ENCODE measurements at places on chromosomes 5 and 9.
A peak's percentile ranks its signal among the peaks of the same experiment; 100 is the strongest.

DNA sequence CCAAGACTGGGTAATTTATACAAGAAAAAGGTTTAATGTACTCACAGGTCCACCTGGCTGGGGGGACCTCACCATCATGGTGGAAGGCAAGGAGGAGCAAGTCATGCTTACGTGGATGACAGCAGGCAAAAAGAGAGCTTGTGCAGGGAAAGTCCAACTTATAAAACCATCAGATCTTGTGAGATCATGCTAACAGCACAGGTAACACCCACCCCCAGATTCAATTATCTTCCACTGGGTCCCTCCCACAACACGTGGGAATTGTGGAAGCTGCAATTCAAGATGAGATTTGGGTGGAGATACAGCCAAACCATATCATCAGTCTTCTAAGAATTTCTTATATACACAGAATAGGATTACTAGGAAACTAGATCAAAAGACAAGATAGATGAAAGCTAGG is 555.6 kb downstream of the PRR16 start:
- H3K27me3 ChIP-seq: no peaks in the 10 kb centered on the region
- H3K27ac ChIP-seq: no peak overlapping the region
- H3K4me3 ChIP-seq: no peak overlapping the region
- H3K36me3 ChIP-seq: no peaks in the 10 kb centered on the region
- peaks cover 6% of the 10 kb centered on the region for H3K4me1 ChIP-seq

DNA sequence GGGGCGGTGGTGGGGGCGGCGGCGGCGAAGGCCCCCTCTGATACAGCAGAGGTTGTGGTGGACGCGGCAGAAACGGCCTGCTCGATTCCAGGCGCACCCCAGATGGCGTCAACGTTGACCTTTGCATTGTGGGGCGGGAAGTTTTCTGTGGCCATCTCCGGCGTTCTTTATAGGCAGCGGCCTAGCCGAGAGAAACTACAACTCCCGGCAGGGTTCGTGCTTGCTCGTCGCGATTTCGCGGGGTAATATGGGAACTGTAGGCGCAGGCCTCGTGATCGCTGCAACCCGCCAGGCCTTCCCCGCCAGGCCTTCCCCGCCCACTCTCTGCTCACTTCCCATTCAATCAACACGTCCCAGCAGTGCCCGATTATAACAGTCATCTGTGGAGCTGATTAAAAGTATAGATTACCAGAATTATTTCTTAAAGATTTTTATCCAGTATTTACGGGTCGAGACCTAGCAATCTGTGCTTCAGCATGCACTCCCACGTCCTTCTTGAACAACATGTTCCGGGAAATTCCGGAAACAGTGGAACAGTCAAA is at the start of gene BOD1:
Gene BOD1 (minus strand): TSS at position 74 of the 542 bp plus-strand sequence. CDS start 214 bp downstream, outside the sequence.
- H3K27ac ChIP-seq: peak within 1 kb of the TSS; percentile 86
- H3K4me3 ChIP-seq: peak within 1 kb of the TSS; percentile 92
- H3K36me3 ChIP-seq: peaks cover 26% of the 10 kb centered on the region
- H3K4me1 ChIP-seq: peaks cover 45% of the 10 kb centered on the region
- peak; percentile 96 for DNase-seq

DNA sequence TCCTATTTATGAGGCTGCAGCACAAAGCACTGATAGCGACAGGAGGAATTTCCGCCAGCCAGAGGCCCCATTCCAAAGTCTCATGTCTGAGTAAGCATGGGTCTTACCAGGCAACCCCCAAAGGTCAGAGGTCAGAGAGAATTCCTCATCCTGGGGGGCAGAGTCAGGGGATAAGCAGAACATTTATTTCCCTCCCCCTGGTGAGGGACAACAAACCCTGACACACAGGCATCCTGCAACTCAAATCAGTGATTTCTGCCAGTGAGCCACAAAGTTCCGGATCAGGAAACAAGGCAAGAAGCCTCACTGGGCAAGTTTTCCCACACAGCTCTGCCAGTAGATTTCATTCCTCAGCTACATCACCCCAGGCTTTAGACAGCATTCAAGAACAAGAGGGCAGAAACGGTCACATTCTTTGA is 37.0 kb downstream of the ADAMTS12 start:
- H3K27ac ChIP-seq: 0 out of 2 replicates have a peak overlapping the region, but pooled peaks have one; percentile 1
- H3K4me3 ChIP-seq: no peak overlapping the region
- DNase-seq: no peak
- H3K36me3 ChIP-seq: no peaks in the 10 kb centered on the region
- H3K4me1 ChIP-seq: peaks cover 61% of the 10 kb centered on the region

DNA sequence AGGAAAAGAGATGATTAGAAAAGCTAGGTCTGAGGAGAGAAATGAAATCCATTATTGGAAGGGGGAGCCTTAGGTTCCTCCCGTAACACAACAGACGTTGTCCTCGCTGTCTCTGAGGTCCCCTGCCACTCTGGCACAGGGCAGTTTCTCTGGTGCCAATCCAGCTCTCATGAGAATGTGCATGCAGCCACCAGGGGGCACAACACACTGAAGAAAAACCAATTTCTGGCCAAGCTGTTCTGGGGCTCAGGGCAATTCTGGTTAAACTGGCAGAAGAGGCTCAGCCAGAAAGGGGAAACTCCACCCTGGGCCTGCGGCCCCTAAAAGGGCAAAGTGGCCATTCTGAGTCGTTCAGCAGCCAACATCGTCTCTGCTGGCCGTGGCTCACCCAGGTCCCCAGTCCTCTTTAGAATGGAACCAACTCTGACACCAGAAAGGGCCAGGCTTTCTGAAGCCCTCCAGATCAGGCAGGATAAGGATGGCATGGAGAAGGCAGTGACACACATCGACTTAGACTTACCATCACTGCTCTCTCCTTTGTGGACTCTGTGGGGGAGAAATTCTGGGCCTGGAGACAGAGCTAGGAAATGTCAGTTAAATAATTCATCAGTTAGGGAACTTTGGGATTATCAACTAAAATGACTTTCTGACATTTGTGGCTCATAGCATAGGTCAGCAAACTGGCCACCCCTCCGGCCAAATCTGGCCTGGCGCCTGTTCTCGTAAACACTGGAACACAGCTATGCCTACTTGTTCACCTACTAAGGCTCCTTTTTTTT is 58.5 kb upstream of the GOLPH3 start:
- H3K4me3 ChIP-seq: no peak overlapping the region
- peak; percentile 77 for DNase-seq
- H3K27ac ChIP-seq: 0 out of 2 replicates have a peak overlapping the region, but pooled peaks have one; percentile 7

DNA sequence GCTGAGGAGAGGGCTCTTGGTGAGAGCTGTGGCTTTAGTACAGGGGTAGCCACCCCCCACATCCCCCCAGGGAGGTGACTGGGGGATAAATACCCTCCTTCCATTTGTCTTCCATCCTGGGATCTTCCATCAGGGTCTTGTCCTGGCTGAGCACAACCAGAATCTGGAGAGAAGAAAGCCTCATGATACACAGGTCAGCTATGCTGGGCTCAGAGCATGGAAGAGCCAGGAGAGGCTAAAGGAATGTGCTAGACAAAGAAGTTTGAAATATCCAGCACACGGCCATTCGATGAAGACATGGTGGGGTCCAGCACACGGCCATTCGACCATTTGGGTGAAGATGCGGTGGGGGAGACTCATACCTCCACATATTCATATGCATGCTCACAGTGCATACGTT is 30.0 kb downstream of the ROPN1L start:
- peaks cover 18% of the 10 kb centered on the region for H3K4me1 ChIP-seq
- H3K27me3 ChIP-seq: peaks cover 7% of the 10 kb centered on the region
- DNase-seq: no peak
- no peak overlapping the region for H3K27ac ChIP-seq
- H3K36me3 ChIP-seq: peaks cover 2% of the 10 kb centered on the region

DNA sequence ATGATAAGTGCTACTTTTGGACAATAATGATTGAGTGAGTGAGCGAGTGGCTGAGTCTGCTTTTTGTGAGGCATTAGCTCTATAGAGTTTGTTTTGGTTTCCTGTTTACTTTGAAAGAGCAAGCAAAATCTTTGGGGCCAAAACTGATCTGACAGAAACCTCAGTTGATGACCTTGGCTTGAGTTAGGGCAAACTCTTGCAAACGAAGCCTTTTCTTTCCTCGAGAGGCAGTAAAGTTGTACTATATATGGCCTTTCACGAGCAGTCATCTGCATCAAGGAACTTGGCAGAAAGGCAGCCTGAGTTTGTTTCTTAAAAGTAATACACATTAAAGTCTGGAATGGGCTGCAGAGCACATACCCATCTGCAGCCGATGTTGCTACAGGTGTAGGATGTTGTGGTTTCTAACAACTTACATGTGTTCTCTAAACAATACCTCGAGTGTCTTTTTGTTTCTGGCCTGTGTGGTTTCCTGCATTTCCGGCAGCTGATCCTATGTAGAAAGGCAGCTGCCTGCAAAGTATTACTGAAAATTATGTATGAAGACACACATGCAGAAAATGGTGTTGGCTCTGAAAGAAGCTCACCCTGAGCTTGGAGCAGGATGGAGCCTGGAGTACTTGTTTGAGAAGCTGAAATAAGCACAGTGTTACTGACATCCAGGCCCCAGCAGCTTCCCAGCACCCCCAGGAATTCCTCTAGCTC is 60.8 kb downstream of the FOXD1 start:
- peaks cover 11% of the 10 kb centered on the region for H3K4me1 ChIP-seq
- no peak for DNase-seq
- peaks cover 26% of the 10 kb centered on the region for H3K27me3 ChIP-seq
- H3K4me3 ChIP-seq: no peak overlapping the region
- H3K27ac ChIP-seq: no peak overlapping the region

DNA sequence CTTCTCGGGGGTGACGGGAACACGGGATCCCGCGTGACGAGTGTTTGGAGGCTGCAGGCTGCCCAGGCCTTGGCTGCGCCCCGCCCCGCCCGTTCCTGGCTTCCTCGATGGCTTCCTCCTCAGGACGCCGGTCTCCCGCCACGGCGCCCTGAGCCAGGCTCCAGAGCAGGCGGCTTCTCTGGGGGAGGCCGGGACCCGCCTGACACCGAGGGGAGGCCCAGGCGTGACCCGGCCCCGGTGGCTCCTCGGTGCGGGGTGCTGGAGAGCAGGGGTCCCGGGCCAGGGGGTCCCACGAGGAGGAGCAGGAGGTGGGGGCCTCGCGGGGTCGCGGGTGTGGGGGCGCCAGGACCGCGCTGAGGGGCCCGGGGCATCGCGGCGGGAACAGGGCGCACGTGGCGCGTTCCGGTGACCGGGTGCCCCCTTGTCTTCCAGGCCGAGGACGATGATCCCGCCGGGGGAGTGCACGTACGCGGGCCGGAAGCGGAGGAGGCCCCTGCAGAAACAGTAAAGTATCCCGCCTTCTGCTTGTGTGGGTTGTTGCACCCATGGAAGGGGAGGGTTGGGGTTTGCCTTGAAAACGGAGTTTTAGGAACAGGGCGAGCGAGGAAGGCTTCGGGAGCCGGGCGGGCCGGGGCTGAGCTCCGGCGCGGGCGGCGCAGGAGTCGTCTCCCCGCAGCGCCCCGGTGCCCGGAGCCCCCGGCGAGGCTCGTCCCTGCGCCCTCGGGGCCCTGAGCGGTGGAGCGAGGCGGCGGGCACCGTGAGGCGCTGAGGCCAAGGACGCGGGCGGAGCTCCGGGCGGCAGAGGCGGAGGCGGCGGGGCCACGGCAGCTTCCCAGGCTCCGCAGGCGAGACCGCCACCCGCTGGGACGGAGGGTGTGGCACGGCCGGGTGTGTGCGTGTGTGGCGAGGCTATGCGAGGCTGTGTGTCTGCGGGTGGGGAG is 22.2 kb downstream of the AHRR start:
- no peaks in the 10 kb centered on the region for H3K36me3 ChIP-seq
- peak; percentile 77 for DNase-seq
- H3K4me3 ChIP-seq: peak overlapping the region; percentile 71

GRCh38 chr5:65846101-65846500 is 80.3 kb upstream of the ERBIN start:
- no peak overlapping the region for H3K4me3 ChIP-seq
- no peaks in the 10 kb centered on the region for H3K36me3 ChIP-seq
- no peaks in the 10 kb centered on the region for H3K4me1 ChIP-seq
- no peaks in the 10 kb centered on the region for H3K27me3 ChIP-seq

- peaks cover 13% of the 10 kb centered on the region for H3K36me3 ChIP-seq
- no peak for DNase-seq
- no peak overlapping the region for H3K4me3 ChIP-seq
- H3K27ac ChIP-seq: no peak overlapping the region
- H3K27me3 ChIP-seq: peaks cover 13% of the 10 kb centered on the region
Measured at GRCh38 chr5:135205632-135206349, 171.8 kb upstream of the PITX1 start.

DNA sequence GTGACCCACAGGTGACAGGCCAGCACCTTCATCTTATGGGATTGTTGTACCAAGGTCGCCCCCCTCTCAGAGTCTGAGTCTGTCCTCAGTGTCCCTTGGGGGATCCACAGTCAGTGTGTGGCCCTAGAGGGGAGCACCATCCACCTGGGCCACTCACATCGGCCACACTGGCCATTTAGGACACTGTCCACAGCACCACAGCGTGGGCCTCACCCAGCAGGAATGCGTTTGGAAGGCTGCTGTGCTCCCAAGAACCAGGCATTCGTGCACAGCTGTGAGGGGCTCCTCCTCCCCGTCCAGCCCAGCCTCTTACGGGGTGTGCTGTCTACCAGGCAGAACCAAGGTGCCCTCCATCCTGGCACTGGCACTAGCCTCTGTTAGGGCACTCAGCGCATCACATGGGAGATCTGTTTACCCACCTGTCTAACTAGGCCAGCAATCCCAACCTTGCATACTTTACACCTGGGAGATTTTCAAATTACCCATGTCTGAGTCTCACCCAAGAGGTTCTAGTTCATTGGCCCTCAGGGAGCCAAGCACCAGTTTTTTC is 24.5 kb upstream of the UBE2QL1 start:
- H3K27me3 ChIP-seq: peaks cover 10% of the 10 kb centered on the region
- H3K4me3 ChIP-seq: no peak overlapping the region
- no peaks in the 10 kb centered on the region for H3K36me3 ChIP-seq
- no peak overlapping the region for H3K27ac ChIP-seq
- DNase-seq: no peak
- H3K4me1 ChIP-seq: no peaks in the 10 kb centered on the region

DNA sequence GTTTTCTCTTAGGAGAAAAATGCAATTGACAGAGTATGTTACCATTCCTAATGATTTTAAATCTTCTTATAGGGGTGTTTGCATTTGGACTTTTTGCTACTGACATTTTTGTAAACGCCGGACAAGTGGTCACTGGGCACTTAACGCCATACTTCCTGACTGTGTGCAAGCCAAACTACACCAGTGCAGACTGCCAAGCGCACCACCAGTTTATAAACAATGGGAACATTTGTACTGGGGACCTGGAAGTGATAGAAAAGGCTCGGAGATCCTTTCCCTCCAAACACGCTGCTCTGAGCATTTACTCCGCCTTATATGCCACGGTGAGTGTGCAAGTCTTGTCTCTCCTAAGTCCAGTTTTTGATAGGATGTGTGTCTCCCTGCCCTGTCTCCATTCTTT is 75.7 kb downstream of the BAAT start:
- no peak overlapping the region for H3K27ac ChIP-seq
- H3K4me1 ChIP-seq: peaks cover 2% of the 10 kb centered on the region
- H3K4me3 ChIP-seq: no peak overlapping the region
- no peak for DNase-seq
- no peaks in the 10 kb centered on the region for H3K27me3 ChIP-seq
- H3K36me3 ChIP-seq: no peaks in the 10 kb centered on the region

- no peak for DNase-seq
- no peaks in the 10 kb centered on the region for H3K27me3 ChIP-seq
- H3K4me1 ChIP-seq: peaks cover 3% of the 10 kb centered on the region
Measured at GRCh38 chr5:128212191-128212806, 128.7 kb downstream of the SLC12A2 start.

DNA sequence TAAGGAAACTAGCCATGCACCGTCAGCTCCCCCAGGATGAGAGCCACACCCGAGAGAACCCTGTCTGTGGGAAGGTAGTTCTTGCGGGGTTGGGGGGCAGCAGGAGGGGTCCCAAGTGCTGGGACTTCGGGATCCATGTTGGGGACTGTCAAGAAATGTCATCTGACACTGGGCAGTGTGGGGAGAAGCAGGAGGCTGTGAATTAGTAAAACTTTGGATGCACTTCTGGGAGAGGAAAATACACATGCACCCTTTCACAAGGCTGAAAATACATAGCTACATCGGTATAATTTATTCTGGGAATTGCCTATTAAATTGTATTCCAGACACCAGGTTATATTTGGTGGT is 109.6 kb upstream of the RPS23 start:
- H3K4me1 ChIP-seq: peaks cover 8% of the 10 kb centered on the region
- no peak for DNase-seq
- H3K27ac ChIP-seq: no peak overlapping the region
- H3K4me3 ChIP-seq: no peak overlapping the region
- no peaks in the 10 kb centered on the region for H3K27me3 ChIP-seq

All from WTC11 (cell line).